SJSA1 (cell line): ENCODE measurements at places on chromosomes 13 and 19. TPM values are rescaled to one million over a fixed set of nuclear protein-coding genes. Genes with fewer than 3 reads are reported as not detected.

GRCh38 chr19:14837391-14837790 lies 2.4 kb upstream of the OR7A5 start:
- DNase-seq, result no peak

The MCEMP1 gene
- not detected in 2 replicates for total RNA-seq

GRCh38 chr19:29793116-29793727 lies 18.6 kb upstream of the CCNE1 start:
- no peak for DNase-seq

The ZNF730 gene
- total RNA-seq, result 0.18 TPM in 1 of 2 replicates, not detected in the other

DNA sequence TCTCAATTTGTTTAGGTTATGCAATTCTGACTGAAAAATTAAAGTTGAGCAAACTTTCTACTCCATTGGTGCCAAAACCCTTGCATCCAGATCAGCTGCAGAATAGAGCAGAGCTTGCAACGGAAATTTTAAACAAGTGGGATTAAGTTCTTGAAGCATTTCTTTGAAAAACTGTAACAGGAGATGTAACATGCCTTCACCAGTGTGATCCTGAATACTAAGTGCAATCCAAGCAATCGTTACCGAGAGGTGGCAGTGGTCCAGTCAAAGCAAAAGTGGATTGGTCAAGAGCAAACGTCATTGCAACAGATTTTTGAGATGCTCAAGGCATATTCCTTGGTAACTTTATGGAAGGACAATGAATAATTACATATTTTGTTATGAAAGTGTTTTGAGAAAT lies 841.1 kb upstream of the SLITRK5 start:
- no peak for DNase-seq

- no peak for DNase-seq
Measured at GRCh38 chr19:8489561-8490394, 12.7 kb downstream of the PRAM1 start.

The MAMSTR gene
- 0.16 TPM in 1 of 2 replicates, not detected in the other for total RNA-seq
